Epithelial cell of alveolus of lung (primary cell): ENCODE measurements at places on chromosomes 5 and 9. TPM values are rescaled to one million over a fixed set of nuclear protein-coding genes. Genes with fewer than 3 reads are reported as not detected.

Gene PCA3
- not detected in 2 replicates for total RNA-seq

Gene ORM1
- total RNA-seq = 0.24 TPM in 1 of 2 replicates, not detected in the other

Gene SPARC
- total RNA-seq = 1,078 and 1,962 TPM in 2 replicates

Gene THBS4
- 0.91 and 15.1 TPM in 2 replicates for total RNA-seq

Gene CAVIN4
- total RNA-seq = 0.65 and 1.9 TPM in 2 replicates

Gene PCDHB5
- 0.39 and 1.3 TPM in 2 replicates for total RNA-seq

Gene MXD3
- total RNA-seq = 21.7 and 30.7 TPM in 2 replicates

Gene PCDHA13
- total RNA-seq = not detected in 2 replicates

Gene C9orf78
- total RNA-seq = 26.8 and 34.7 TPM in 2 replicates
